Lung (tissue), 17 donors: ENCODE measurements at places on chromosomes 7 and 10. TPM values are rescaled to one million over a fixed set of nuclear protein-coding genes. Genes with fewer than 3 reads are reported as not detected.

PDK4 gene
- polyA plus RNA-seq: 27.9 TPM

DYNC1I1 gene
- polyA plus RNA-seq: 0.77 TPM

SP8 gene
- not detected for polyA plus RNA-seq

CDC14C gene
- polyA plus RNA-seq: not detected

KEL gene
- 1.6 TPM for polyA plus RNA-seq

PPP1R17 gene
- polyA plus RNA-seq: not detected

CASTOR2 gene
- polyA plus RNA-seq: 0.76 TPM

CUL2 gene
- polyA plus RNA-seq: 11.5 TPM

GRCh38 chr10:101691081-101691480 is 3.9 kb downstream of the FBXW4 start:
- DNase-seq: no peak

- no peak for DNase-seq
Measured at GRCh38 chr10:43047288-43047970, 29.4 kb upstream of the RET start.

DNA sequence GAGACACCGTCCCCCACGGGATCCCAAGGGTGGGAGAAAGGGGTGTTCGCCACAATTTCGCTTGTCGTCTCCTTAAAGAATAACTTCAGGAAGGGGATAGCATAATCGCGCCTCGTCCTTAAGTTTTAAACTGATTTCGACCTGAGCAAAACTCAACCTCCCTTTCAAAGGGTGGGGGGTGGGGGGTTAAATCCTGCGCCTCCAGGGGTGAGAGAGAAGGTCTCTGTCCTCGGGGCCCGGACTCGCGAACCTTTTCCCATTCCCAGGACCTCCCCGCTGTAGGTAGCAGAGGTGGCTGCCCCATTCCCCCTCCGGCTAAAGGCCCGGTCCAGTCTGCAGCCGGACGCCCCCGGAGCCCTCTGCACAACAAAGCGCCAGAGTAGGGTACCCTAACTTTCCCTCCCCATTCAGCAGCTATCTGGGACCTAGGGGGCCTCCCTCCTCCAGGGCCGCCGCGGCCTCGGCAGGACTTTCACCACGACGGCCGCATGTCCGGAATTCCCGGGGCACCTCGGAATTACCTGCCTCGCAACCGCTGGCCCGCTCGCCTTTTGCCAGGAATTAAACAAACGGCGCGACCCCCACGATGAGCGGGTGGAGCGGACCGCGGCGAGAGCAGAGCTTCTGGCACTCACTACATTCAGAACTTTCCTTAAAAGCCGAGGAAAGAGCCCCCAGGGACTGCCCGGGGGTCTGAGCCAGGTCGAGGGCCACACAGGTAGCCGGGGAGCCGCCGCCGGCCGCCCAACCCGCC is 1.7 kb downstream of the CDK6 start:
- peak; percentile 55 for DNase-seq

- no peak for DNase-seq
Measured at GRCh38 chr10:50387007-50387731, 135.9 kb upstream of the ASAH2 start.

DNA sequence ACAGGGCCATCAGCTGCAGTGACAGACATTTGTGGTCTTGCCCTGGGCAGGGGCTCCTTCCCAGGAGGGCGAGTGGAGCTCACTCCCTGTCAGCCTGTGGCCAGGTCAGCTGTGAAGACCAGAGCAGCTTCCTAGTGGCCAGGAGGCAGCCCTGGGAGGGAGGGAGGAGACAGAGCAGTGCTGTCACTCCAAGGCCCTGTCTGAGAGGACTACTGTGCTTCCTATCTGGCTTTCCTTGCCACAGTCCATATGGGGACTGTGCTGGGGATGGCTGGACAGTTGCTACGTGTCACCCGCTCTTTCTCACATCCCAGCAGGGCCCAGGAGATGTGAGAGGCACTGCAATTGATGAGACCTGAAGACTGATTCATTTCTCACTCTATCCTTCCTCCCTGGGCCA is 15.2 kb upstream of the ADCYAP1R1 start:
- DNase-seq: no peak

- DNase-seq: no peak
Measured at GRCh38 chr7:131096267-131096927, 231.3 kb upstream of the MKLN1 start.

DNA sequence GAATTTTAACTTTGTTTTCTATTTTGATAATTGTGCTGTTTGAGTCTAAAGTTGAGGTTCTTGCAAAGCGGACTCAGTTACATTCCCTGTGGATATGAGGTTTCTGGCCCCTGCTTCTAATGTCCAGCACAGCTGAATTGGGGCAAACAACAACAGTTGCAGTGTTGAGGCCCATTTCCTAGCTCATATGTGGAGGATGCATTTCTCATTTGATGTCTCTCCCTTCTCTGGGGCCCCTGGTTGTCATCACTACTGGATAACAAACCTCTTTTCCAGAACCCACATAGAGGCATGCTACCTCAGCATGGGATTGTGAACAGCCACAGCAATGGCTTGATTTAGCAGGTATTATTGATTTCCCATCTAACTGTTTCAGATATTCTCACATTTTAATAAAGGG is 208.2 kb upstream of the VSTM2A start:
- DNase-seq: no peak

- no peak for DNase-seq
Measured at GRCh38 chr10:86360657-86361056, 5.9 kb downstream of the GRID1 start.

DNA sequence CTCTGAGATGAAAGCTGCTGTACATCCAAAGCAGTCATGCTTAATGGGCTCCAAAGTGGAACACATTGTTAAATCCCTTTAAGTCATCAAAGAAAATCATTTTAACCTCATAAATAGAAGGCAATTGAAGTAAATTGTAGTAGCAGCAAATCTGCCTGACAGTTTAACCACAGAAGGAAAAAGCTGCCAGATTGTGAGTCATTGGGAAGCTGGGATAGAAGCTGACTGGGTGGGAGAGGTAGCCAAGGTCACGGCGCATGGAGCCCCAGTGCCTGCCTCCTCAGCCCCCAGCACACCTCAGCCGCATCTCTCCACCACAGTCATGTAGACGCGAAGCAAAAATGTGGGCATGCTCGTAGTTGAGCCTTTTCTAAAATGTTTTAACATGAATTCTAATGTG is 44.0 kb downstream of the TARP start:
- DNase-seq: no peak

DNA sequence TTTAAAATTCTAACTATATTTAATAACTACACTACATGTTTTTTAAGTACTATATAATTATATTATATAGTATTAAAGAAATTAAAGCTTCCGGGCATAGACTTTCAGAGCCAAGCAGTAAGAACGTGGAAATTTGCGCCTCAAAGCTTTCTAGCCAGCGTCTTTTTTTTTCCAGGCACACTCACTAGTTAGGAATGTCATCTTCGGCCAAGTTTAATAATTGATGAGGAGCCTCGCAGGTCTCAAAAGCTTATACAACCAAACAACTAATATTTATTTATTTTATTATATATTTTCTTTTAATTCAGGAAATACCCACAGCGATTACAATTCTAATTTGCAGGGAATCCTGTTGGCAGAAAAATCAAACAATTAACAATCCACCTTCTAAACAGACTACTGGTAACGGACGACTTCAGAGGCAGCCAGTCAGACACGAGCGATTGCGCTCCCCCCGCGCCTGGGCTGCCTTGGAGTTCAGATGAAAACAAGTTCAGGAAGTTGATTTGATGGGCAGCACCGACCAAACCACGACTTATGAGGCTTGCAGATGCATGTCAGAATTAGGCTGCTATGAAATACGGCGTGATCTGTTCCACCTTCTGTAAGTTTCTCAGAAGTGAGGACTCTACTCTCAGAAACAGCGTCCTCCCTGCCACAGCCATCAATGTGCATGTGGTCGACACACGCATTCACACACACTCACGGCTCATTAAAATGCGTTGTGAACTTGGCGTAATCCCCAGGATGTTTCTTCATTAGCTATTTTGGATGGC is 431.8 kb upstream of the MGMT start:
- no peak for DNase-seq

- no peak for DNase-seq
Measured at GRCh38 chr7:64516451-64516850, 46.4 kb downstream of the ZNF680 start.

DNA sequence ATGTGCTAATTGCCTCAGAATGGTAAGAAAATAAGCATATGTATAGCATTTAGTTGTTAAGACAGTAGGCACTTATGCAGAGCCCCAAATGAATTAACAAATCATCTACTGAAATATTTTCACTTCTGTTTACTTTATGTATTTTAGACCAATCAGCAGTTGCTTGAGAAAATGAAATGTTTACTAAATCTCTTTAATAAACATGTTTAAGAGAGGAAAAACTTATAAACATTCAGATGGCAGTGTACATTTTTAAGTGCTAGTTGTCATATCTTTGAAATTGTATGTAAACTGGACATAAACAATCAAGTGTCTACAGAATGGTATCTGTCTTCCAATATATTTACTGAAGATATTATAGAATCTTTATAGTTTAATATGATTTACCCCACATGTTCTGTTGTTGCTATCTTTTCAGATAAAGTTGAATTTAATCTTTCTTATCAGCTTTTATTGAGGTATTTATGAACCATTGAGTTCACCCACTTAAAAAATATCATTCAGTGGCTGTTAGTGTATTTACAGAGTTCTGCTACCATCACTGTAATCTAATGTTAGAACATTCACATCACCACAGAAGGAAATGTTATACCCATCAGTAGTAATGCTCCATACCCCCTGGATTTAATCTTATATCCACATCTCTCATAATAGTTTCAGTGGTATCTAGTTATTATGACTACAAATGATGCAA is 264.3 kb downstream of the ADK start:
- peak; percentile 78 for DNase-seq

GRCh38 chr7:50352282-50352681 is 47.8 kb downstream of the IKZF1 start:
- DNase-seq: no peak

DNA sequence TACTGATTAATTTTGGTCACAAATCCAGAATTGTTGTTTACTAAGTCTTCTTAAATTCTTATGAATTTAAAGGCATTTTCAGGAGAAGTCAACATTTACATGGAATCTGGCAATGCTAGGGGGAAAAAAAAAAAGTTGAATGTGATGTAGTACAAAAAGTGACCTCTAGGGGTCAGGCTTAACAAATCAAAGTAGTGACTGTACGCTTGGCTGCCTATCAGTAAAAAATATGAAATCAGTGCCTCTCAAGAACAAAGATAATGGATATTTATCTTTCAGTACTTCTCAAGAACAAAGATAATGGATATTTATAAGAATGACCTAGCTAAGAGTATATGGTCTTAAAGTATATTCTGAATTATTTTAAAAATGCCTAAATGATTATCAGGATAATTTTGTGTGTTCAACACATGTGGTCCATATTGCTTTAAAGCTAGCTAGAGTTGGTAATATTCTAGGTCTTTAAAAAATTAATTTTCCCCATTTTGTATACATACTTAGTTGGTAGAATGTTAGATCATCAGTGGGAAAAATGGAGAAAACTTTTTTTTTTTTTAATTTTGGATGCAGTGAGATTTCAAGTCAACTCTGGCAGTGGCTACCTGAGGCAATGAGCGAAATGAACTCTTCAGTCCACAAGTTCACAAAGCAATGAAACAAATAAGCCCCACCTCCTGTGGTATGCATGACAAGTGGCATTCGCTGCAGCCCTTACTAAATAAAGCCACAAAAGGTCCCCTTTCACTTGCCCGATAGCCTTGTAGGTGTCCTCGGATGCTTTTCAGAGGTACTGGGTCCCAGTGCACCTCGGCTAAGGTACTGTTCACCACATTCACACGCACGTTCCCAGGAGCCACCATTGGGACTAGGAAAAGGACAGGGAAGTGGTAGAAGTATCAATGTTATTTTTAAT is 51.2 kb upstream of the LAMB4 start:
- DNase-seq: peak; percentile 79

DNA sequence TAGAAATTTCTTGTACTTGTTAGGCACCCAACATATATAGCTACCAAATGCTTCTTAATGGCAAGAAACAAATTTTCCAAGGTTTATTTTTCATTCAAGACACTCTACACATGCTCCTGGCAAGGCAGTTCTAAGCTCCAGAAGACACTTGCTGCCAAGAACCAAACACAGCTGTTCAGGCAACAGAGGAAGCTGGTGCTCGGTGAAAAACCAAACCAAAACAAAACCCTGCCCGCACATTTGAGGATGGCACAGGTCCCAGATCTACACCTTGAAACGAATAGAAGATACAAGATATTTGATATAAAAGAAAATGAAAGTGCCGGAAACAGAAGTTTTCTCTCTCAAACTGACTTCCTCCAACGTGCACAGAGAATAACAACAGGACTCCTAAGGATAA is 4.9 kb upstream of the DNTT start:
- no peak for DNase-seq

DNA sequence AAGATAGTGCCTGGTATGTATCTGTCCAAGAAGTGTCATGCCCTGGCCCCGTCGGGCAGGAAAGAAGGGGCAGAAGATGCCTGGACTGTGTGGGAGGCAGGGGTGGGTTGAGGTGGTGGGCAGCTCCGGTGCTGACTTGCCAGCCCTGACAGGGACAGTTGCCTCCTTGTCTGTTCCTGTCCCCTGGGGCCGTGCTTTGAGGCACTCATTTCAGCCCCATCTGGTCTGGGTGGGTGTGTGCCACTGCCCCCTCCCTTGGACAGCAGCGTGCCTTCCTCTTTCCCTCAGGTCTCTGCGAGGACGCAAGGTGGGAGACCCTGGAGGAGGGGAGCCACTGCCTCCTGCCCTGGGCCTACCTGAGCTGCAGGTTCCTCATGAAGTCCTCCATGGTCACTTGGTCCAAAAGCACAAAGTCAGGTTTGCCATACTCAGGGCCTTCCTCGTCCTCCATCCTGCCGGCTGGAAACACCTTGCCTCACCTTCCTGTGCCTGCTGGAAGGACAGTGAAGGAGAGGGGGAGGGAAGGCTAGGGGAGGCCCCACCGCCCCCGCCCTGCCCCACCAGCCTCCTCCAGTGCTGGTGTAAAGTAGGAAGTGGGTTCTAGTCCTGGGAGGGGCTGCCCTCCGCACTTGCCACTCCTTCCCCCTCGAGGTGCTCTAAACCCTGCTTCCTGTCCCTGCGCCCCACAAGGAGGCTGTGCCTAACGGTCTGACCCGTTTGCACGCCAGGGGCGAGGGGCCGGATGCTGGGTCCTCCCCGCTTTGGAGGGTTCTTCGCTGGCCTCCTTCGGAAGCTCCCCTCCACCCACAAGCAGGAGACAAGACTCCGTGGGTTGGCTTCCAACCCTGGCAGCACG is at the start of gene MYO1G:
MYO1G (minus strand) TSS at position 505 of the 856 bp plus-strand sequence; CDS start at position 451, 54 bp downstream.
- DNase-seq: no peak

GRCh38 chr7:68288144-68288593 is 1291.5 kb downstream of the TYW1 start:
- no peak for DNase-seq

- peak; percentile 37 for DNase-seq
Measured at GRCh38 chr10:4512671-4513240, 313.3 kb upstream of the AKR1E2 start.
